Hematopoietic multipotent progenitor cell treated with erythropoietin and hydrocortisone succinate and interleukin-3 and kit ligand, for 4 days (in vitro differentiated cells): ENCODE measurements at places on chromosomes 7 and 10.
A peak's percentile ranks its signal among the peaks of the same experiment; 100 is the strongest.

GRCh38 chr10:91617072-91617609, 15.7 kb downstream of the PPP1R3C start:
- no peak for DNase-seq

GRCh38 chr10:118638680-118639079, 43.2 kb upstream of the PRLHR start:
- DNase-seq: no peak

DNA sequence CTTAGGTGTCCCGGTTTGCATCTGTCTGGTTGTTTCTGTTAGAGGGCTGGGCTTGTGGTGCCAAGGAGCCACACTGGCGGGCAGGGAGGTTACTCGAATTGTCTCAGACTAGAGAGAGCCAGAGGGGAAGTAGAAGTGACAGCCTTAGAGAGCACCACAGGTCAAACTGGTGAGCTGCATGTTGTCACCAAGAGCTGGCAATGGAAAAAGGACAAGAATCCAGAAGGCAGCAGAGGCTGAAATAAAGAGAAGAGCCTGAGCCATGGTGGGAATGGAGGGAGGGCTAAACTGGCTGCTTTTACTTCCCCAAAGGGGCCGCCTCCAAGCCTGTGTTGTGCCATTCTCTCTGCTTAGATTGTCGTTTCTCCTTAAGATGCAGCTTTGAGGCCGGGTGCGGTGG, 31.1 kb upstream of the RHBDD2 start:
- DNase-seq: peak; percentile 32

GRCh38 chr7:123666492-123666891, 10.8 kb downstream of the LMOD2 start:
- DNase-seq: no peak

GRCh38 chr10:88315755-88316154, 267.4 kb downstream of the RNLS start:
- DNase-seq: no peak
